RKO (cell line): ENCODE measurements at places on chromosomes 3 and 15.

DNA sequence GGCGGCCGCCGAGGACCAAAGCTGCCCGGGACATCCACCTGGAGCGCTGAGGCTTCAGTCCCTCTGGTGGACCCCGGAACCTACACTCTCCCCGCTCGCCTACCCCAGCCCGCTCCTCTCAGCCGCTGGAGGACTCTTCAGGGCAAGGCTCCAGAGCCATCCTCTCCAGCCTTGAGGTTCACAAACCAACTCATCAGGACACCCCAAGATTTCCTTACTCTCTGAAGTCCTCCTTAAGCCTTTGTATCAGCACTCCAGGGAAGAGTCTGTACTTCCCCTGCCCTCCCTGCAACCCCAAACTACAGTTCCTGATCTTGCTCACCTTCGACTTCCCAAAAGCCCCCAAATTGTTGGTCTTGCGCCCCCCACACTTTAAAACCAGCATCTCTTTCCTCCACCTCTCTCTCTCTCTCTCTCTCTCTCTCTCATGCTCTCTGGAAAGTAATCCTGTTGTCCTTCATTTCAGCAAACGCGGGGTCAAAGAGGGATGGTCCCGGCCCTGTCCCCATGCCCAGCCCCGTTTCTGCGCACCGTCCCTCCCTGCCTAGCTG is 438 bp downstream of the THBS1 start:
- no peak for DNase-seq

DNA sequence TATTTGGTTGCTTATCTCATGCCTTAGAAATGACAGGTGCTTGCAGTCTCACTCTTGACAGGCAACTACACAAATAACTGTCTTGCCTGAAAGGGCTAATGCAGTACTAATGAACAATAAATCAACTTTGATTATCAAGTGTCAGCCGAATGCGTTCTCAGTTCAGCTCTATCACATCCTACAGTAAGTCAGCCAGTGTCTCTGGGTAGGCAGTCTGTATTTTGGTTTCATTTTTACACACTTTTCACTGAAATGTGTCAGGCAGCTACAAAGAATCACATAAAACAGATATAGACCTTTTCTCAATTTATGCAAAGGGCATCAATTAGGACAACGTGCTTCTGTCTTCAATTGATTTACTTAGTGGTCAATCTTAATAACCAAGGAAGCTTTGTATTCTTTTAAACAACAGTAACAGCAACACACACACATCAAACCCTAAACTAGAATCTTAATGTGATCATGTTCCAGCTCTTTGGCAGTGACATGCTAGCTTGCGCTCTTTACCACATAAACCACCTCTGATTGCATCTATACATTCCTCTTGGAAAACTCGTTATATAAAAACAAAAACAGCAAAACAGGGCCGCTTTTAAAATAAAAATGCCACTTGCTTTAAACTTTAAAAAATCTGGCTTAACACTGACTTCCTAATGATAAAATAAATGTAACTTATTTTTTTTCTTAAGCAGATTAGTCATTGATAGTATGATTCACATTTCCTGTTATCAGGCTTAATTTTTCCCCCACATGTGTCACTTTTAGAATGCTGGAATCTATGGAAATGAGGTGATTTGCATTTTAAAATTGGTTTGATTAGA is 520.4 kb downstream of the FOXP1 start:
- peak; percentile 92 for DNase-seq

GRCh38 chr15:94353488-94353820 is 122.1 kb downstream of the MCTP2 start:
- no peak for DNase-seq

- DNase-seq: no peak
These were observed 357.6 kb upstream of the SOX2 start for GRCh38 chr3:181354140-181354539.

DNA sequence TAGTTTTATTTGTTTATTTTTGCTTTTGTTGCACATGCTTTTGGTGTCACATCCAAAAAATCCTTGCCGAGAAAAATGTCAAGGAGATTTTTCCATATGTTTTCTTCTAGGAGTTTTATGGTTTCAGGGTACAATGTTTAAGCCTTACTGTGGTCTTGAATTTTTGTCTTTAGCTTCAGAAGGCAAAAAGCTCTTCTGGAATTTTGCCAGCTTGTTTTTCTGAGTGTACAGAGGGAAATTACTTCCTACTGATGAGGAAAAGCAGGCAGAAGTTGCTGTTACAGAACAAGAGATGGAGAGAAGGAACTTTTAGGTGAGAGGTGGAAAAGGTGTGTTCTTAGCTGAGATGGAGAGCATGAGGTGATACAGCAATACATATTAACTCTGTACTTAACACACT is 59.6 kb downstream of the UBE2E2 start:
- no peak for DNase-seq

DNA sequence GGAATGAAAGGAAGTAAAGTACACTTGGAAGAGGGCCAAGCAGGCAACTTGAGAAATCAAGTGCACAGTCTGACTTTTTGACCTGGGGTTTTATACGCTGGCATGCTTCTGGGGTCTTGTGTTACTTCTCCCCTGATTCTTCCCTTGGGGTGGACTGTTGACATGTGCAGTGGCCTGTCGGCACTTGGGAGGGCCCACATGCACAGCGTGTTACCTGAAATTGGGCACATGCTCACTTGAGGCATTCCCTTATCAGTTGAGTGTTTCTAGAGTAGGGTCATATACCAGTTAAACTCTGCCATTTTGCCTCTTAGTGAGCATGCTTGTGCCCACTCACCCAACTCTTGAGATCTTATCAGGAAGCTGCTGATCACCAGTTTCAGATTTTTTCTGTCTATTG is 329.1 kb upstream of the SOX2 start:
- no peak for DNase-seq

- DNase-seq: no peak
These were observed 40.0 kb downstream of the WNT7A start for GRCh38 chr3:13839726-13840340.
